ENCODE measurements at places on chromosomes 6 and 20.

DNA sequence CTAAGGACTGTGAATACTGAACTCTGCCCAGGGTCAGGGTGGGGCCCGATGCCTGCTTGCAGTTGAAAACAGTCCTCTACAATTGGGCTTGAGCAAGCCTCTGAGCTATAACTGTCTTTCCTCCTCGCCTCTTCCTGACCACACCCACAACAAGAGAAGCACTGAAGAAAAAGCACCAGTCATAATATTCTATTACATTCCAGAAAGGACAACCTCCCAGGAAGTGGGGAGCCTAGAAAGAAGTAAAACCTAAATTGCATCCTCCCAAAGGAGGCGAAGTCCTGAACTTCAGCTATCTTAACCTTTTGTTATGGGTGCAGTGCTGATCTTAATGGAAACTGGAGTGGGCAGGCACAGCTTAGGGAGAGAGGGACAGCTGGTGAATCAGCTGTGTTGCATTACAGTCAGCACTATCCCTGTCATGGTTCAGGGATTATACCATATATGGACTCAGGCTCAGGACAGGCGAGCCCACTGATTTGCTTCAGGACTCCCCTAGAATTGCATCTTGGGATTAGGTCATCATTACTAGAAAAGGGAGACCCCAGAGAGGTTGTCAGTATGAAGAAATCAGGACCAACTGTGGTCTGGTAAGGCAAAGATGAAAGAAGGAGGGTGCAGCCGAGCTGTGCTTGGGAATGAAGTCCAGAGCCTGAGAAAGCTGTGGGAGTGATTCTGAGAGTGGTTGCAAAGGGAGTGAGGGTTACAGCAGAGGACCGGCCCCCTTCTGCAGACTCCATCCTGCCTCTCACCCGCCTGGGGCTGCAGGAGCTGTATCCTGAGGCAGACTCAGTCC is 18.3 kb upstream of the TRAM2 start:
- DNase-seq, result no peak

- no peak for DNase-seq
Measured at GRCh38 chr6:154878871-154879491, 116.1 kb upstream of the TIAM2 start.

GRCh38 chr6:90146024-90146423 is 150.6 kb downstream of the BACH2 start:
- no peak for DNase-seq

DNA sequence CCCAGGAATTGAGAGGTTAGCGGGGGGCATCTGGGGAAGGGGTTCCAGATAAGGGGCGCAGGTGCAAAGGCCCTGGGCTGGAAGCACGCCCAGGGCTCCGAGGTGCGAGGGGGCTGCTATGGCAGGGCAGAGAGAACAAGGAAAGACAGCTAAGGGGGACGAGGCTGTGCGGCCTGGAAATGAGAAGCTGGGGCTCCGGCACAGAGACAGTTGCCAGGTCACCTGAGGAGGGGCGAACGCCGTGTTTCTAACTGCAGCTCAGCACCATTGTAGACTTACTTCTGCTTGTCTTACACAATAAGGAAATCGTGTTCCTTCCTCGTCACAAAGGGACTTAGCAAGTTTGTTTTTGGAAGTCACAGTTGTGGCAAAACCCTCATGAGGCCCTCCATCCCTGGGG is 68.9 kb upstream of the TBXT start:
- no peak for DNase-seq

- DNase-seq, result no peak
Measured at GRCh38 chr6:150606647-150607328, 7.1 kb downstream of the PLEKHG1 start.

GRCh38 chr20:17972121-17972520 is 3.3 kb downstream of the MGME1 start:
- DNase-seq, result no peak

GRCh38 chr6:41939848-41940758 is 1.5 kb downstream of the CCND3 start:
- DNase-seq, result peak; percentile 19

GRCh38 chr6:46325561-46326530 is 155.1 kb upstream of the ENPP5 start:
- DNase-seq, result no peak

DNA sequence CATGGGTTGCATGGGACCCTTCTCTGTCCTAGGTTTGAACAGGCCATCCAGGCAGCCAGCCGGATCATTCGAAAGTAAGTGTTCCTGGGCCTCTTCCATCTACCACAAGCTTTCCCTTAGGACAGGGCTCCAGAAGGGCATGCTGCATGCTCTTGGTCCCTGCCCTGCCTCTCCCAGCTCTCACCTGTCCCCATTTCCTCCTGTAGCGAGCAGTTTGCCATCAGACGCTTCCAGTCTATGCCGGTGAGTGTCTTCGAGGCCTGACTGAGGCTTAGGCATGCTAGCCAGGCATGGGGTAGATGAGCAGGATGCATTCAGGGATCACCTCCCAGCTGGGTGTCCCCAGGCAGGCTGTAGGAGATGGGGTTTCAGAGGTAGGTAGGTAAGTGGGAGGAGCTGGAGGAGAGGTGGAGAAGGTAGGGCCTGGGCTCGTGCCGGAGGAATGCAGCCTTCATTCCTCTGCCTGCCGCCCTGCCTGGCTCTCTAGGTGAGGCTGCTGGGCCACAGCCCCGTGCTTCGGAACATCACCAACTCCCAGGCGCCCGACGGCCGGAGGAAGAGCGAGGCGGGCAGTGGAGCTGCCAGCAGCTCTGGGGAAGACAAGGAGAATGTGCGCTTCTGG is 4.3 kb downstream of the CDC25B start:
- DNase-seq, result no peak

GRCh38 chr6:90429713-90430112 is 133.1 kb upstream of the BACH2 start:
- DNase-seq, result no peak

GRCh38 chr6:150874179-150874578 is 8.7 kb downstream of the MTHFD1L start:
- no peak for DNase-seq

DNA sequence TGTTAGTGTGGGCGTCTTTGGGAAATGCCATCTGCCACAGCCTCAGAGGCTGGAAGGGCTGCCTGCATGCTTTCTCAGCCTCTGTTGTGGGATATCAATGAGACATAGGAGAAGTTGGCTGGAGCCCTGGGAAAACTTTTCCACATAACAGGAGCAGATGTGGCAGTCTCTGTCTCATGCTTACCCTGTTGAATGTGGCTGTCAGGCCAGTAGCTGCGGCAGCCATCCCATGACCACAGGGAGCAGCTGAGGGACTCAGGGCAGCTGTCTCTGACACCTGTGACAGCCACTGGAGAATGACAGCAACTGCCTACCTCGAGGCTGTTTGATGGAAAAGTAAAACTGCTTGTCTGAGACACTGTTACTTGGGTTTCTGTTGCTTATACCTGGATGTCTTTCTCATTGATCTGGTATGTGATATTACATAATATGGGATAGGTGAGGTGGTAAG is 64.4 kb downstream of the TULP4 start:
- DNase-seq, result no peak

DNA sequence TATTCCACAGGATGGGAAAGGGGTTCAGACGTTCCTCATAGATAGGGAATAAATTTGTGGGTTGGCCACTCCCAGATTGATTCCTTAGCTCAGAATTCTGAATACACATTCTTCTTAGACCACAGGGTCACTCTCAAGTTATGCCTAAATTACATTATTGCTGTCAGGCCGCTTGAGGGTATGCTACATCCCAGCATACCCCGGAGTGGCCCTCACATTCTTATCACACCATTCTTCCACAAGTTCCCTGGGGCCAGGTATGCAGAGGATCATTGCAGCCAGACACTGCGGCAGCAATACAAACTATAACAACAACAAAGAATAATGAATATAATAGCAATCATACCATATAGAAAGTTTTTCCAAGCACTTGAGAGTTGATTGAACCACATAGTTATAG is 237.9 kb upstream of the SOX4 start:
- no peak for DNase-seq

GRCh38 chr6:34459899-34460593 is 5.8 kb upstream of the PACSIN1 start:
- DNase-seq, result peak; percentile 69

Data from CD4-positive, alpha-beta T cell treated with Interleukin-6 for 4 hours (primary cell).